ENCODE measurements at places on chromosomes 16 and 17. TPM values are rescaled to one million over a fixed set of nuclear protein-coding genes. Genes with fewer than 3 reads are reported as not detected.

DNA sequence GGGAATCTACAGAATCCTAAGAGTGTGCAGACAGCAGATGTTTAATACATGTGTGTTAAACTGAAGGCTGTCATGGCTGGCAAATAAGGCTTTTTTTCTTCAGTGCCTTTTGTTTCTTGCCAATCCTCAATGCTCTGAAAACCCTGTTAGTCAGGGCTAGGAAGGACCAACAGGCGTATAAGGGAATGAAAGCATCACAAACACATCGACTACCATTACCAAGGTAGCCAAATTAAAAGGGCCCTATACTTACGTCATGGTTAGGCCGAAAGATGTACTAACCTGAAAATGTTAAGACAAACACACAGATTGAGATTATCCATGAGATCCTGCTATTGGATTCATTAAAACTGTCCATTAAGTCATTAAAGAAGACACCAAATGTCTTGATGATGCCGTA lies 13.1 kb downstream of the SLC16A6 start:
- no peak for DNase-seq

DNA sequence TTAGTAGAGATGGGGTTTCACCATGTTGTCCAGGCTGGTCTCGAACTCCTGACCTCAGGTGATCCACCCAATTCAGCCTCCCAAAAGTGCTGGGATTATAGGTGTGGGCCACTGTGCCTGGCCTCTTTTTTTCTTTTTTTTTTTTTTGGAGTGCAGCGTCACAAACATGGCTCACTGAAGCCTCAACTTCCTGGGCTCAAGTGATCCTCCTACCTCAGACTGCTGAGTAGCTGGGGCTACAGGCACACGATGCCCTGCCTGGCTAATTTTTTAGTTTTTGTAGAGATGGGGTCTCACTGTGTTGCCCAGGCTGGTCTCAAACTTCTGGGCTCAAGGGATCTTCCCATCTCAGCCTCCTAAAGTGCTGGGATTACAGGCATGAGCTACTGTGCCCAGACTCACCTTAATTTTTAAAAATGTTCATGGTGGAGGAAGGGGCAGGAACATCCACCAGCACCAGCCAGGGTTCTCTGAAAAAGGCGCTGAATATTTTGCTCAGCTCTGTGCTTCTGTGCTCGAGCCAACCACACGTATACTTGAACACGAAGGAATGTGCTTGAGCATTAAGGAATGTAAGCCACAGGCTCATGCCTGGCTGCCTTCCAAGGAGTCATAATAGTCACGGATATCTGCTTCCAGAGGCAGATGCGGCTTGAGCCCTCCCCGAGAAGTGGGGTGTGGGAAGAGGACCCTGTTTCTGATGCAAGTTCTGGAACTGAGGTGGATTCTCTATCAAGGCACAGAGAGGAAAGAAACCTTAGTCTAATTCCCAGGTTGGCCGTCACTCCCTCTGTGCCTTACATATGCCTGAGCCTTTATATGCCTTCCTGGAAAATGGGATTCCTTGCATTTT lies 65.5 kb upstream of the CREBBP start:
- peak; percentile 20 for DNase-seq

DNA sequence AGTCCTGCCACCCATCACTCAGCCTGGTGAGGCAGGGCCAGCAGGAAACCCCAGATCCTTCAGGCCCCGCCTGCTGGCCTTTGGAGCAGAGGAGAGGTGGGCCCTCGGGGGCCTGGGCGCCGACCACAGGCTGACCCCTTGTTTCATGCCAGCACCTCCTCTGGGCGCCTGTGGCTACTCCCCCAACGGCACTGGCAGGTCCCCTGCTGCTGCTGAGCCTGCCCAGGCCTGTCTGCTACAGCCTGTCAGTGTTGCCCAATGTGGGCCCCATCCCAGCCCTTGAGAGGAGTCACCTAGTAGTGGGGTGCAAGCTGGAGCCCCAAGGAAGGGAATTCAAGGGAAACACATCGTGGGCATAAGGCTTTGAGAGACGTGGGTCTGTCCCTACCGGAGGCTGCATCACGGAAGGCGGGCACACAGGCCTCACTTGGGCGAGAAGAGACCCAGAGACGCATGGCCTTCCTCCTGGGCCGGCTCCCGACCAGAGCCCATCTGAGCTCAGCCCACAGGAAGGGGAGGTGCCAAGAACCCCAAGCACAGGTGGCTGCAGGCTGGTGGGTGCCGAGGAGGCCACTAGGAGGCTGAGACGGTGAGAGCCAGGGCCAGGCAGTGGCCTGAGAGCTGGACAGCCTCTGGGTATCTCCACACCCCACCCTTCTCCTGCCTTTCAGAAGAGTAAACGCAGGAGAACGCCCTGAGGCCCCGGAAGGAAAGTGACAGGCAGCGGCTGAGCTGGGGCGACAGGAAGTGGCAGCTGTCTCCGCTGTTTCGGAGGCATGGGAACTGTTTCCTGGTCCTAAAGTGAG lies 8.0 kb upstream of the FASN start:
- peak; percentile 78 for DNase-seq

- no peak for DNase-seq
Observed at GRCh38 chr16:17408955-17409441, 61.8 kb downstream of the XYLT1 start.

DNA sequence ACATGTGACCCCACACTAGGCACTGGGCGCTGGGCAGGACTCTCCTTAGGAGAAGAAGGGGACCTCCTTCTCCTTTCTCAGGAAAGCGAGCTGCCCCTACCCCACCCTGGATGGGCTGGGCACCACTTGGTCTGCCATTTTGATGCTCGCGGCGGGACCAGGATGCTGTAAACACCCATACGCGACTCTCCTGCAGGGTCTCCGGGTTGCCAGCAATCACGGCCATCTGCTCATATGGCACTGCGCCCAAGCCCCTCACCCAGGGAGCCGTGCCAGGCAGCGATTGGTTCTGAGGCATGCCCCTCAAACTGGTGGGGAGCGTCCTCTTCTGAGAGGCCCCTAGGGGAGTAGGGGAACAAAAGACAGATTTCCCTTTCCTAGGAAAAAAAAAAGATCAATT lies 99.0 kb downstream of the C16orf78 start:
- peak; percentile 69 for DNase-seq

DNA sequence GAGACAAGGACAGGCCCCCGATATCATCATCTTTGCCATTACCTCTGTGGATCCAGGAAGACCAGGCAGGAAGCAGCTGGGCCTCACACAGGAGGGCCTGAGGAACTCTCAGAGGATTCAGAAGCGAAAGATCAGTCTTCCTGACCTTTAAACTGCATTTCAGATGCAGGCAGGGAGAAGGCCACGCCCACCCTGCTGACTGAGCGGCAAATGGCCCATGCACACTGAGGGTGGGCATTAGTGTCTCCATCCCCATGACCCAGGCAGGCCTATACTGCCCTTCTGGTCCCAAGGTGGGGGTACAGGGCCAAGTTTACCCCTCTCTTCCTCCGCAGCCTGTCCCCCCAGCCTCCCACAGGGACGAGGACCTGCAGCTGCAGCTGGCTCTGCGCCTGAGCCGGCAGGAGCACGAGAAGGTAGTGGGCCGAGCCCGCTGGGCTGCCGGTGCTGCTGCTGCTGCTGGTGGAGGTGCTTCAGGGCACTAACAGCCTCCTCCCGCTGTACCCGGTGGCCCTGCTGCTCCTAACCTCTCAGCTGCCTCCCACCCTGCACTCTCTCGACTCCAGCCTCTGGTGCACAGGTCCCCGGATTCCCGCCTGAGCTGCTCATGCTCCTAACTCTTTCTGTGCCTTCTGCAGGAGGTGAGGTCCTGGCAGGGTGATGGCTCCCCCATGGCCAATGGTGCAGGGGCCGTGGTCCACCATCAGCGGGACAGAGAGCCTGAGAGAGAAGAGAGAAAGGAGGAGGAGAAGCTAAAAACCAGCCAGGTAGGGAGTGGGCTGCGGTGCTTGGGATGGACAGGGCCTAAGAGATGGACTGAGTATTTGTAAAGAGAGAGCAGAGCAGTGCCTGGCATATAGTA lies 6.2 kb downstream of the EPN3 start:
- no peak for DNase-seq

DNA sequence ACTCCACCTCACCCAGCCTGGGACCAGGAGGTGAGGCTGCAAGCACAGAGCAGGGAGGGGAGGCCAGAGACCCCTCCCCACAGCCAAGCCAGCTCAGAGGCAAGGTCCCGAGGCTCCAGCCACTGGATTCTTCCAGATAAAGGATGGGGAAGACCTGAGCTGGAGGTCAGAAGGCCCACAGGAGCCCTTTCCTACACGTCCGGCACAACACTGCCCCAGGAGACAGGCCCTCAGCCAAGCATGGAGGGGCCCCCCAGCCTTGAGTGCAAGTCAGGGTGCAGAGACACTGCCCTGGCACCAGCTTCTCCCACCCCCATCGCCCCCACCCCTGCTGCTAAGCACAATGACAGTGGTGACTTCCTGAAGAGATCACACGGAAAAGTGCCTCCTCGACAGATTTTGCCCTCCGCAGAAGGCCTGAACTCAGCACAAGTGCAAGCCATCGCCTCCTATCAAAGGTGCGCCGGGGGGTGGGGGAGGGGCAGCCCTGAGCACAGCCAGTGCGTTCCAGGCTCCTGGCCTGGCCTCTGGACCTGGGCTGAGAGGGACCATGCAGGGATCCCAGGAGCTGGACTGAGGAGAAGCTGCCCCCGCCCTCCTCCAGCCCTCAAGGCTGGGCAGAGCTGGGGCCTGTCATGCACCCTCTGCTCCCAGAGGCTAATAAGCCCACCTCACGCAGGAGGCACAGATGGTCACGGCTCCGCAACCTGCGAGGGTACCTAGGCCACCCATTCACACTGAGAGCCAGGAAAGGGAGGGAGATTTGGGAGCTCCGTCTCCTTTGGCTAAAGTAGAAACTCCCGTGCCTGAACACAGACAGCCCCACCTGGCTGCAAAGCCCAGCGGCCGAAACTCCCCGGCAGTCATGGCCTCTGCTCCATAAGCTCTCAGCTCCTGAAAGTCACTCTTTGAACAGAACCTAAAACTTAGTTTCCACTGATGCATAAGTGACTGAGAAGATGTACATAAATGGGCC lies 2.7 kb downstream of the MAFG start:
- DNase-seq: no peak

DNA sequence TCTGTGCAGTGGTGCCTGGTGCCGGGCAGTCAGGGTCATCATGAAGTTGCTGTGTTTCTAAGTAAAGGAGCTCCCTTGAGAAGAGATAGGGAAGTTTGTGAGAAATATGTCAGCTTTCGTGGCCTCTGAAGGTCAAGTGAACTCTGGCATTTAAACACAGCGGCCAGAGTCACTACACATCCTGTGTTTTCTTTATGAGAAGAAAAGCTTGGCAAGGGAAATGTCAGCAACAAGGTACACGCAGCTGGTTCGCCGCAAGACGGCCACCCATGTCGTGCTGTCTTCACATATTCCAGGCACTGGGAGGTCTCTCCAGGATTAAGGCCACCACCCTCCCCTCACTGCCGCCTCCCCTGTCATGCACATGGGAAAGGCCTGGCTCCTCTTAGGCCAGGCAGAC lies 33.2 kb upstream of the PEMT start:
- no peak for DNase-seq

- DNase-seq: no peak
Observed at GRCh38 chr17:69069226-69069750, 8.6 kb upstream of the ABCA9 start.

DNA sequence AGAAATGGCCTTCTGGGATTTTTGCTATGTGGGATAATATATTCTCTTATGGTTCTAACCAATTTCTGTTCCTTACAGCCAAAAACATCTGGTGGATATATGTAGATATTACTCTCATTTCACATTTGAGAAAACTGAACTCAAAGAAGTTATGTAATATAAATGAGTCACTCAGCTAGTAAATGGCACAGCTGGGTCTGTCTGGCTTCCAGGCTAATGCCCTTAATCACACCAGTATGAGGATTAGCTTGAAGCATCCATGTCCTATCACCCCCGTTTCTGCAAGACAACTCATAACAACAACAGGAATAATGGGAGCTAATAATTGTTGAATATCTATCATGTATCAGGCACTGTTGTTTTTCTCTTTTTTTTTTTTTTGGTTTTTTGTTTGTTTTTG lies 34.4 kb upstream of the USP7 start:
- DNase-seq: no peak

- DNase-seq: peak; percentile 31
Observed at GRCh38 chr16:27424772-27425498, 23.0 kb downstream of the IL21R start.

The TEKT1 gene
- total RNA-seq: not detected

The NPIPB9 gene
- total RNA-seq: 3.3 TPM

The DPEP1 gene
- 2.3 TPM for total RNA-seq

The HOXB7 gene
- 3.2 TPM for total RNA-seq

The ARHGAP44 gene
- 4.8 TPM for total RNA-seq

All from suprapubic skin (tissue), 4 donors.